ENCODE measurements at places on chromosomes 1 and 21.

DNA sequence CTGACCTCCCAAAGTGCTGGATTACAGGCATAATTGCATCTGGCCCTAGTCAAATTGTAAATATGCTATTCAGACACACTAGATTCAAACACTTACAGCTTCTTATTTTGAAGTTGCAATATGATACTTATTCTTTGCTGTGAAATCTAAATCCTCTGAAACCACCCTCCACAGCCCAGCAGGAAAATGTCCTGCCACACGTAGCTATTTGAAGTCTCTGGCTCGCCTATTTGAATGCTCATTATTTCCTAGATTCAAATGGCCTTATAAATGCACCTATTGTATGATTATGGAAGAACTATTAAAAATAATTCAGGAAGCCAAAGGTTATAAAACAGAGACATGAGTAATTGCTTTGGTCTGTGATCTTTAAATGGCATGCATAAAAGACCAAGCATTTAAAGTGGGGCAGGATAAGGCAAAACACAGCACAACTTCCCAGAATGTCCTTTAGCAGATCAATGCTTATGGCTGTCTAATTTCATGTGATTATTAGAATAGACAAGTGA is 26.6 kb upstream of the FBXO28 start:
- no peak for DNase-seq

GRCh38 chr1:106080608-106081325 is 975.7 kb upstream of the PRMT6 start:
- DNase-seq: no peak

DNA sequence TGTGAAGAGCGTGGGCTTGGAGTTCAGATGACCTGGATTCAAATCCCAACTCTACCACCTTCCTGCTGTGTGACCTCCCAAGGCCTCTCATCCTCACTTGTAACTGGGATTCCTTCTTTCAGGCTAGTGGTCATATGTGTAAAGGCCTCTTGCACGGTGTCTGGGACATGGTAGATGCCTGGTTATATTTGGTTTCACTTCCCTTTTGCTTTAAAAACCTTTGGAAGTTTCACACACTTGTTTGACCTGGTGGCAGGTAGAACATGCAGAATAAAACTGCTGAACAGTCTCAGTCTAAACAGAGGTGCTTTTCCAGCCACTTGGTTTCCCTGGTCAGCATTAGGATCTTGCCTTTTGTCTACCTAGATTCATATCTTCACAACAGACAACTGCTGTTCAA is 37.0 kb upstream of the RCAN3 start:
- DNase-seq: no peak

- DNase-seq: no peak
Observed at GRCh38 chr1:34840426-34840825, 19.1 kb downstream of the SMIM12 start.

- no peak for DNase-seq
Observed at GRCh38 chr1:37673920-37674319, 18.4 kb upstream of the CDCA8 start.

DNA sequence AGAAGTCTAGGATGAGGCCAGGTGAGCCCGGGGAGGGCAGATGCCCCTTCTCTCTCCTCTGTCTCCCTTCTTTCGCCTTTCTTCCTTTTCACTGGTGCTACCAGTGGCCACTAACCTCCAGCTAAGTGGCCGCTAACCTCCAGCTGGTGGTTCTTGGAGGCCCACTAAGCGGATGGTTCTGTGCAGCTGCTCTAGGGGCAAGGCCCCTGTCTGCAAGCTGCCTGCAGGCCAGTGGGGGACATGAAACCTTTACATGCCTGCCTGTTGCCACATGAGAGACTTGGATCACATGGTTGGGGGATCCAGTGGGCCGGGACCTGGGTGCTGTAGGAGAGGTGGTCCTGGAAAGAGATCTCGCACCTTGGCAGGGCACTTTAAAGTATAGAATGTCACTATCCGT is 17.7 kb downstream of the IKBKE start:
- DNase-seq: no peak

DNA sequence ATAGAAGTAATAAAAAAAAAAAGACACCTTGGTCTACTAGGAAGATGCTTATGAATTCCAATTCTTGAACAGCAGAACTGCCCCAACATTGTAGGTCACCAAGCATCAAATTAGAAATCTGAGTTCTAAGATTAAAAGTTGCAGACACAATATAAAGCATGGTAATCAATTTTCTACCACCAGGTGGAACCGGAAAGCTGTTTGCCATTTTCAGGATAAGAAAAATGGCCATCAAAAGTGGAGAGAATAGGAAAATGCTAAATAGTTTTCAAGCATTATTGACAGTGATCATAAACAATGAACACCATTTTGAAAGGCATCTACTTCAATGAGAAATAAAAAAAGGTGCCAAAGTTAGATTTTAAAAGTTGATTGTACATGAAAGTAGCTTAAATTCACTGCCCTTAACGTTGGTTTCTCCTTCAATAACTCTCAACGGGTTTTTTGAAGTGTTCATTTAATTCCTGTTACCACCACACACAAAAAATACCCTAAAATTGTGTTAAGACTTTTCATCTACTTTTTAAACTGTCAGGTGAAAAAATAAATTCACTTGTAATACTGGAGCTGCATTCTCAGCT is 252.9 kb downstream of the KCNT2 start:
- no peak for DNase-seq

DNA sequence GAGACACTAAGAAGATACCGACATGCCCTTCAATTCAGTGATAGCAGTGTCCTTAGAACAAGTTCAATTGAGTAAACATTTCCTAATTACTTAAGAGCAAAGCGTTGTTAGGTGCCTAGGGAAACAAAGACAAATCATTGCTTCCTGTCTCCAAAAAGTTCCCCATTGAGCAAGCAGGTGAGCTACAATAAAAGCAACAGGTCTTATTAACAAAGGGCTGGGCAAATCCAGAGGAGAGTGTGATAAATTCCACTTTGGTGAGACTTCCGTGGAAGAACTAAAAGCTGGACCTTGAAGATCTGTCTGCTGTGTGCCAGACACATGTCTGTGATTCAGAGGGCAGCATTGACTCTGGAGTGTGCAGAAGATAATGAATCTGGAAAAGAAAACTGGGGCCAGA is 1.9 kb upstream of the TUT4 start:
- no peak for DNase-seq

GRCh38 chr1:16109571-16109970 is 36.1 kb upstream of the FAM131C start:
- no peak for DNase-seq

- no peak for DNase-seq
Observed at GRCh38 chr1:113534130-113534817, 144.0 kb downstream of the MAGI3 start.

- DNase-seq: no peak
Observed at GRCh38 chr1:229579059-229579673, 20.7 kb upstream of the ABCB10 start.

- DNase-seq: no peak
Observed at GRCh38 chr1:31483012-31483946, 70.3 kb downstream of the SERINC2 start.

All from left renal cortex interstitium (tissue), 4 donors.